WTC11 (cell line): ENCODE measurements at places on chromosomes 6 and 20. TPM values are rescaled to one million over a fixed set of nuclear protein-coding genes. Genes with fewer than 3 reads are reported as not detected.

SLC22A2 gene
- 0.44 to 0.96 TPM (median 0.78 TPM) in 3 replicates for total RNA-seq

- DNase-seq = peak; percentile 46
Observed at GRCh38 chr20:9015984-9016324, 52.9 kb upstream of the PLCB4 start.

GRCh38 chr6:7236306-7237209 lies 76.4 kb downstream of the SSR1 start:
- DNase-seq = no peak

SYCP2L gene
- total RNA-seq = 5.4 to 6.7 TPM (median 6.3 TPM) in 3 replicates

GRCh38 chr6:133047706-133048105 lies 193.5 kb upstream of the EYA4 start:
- DNase-seq = no peak

PSMA7 gene
- 315 to 364 TPM (median 321 TPM) in 3 replicates for total RNA-seq

DNA sequence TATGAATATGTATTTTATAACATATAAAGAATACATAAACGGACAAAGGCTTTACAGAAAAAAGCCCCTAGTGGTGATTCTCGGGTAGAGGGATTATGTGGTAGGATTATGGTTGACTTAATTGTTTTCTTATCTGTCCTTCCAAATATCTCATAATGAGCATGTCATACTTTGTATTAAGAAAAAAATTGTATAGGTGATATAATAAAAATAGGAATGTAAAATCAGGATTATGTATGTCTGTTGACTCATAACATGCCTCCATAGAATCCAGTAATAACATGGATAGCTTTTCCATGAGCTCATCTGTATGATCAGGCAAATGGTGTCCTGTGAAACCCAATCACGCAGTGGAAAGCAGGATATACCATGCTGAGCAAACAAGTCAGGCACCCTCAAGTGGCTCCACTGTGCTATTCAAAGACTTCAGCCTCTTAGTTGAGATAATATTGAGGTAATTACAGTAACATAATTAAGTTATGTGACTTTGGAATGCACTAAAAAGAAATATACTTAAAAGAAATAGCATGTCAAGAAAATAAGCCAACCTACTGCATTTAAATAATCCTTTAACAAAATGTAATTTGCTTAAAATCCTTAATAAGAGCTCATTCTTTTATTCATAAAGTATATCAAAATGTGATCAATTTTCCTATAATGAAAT lies 39.6 kb upstream of the PRELID3B start:
- DNase-seq = no peak

DNA sequence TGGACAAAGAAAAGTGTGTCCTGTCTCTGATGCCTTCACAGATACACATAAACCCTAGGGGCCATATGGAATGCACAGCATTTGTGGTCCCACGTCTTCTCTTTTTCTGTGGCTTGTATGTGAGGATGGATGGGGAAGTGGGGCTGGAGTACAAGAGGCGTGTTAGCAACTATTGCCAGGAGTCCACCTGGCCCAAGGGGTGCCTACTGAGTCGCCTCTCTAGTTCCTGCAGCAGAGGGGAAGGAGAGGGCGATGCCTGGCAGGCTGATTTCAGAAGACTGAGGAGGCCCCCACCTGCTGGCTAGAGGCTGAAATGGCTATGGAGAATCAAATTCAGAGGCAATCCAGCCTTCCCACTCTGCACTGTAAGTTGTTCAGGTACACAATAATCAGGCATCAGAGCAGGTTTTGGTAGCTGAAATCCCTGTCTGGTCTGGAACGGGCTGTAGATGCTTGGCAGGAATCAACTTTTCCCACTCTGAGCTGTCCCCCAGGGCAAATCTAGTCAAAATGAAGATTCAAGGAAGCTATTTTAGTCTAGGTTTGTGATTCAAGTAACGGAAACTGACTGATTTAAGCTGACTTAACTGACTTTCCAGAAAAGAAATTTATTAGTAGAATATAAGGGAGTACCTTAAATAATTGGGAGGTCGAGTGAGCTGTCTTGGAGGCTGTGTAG lies 14.9 kb upstream of the PPARD start:
- peak; percentile 76 for DNase-seq
